ENCODE measurements at places on chromosomes 5 and 9.

- DNase-seq, result no peak
Observed at GRCh38 chr5:115542086-115542485, 2.5 kb downstream of the FEM1C start.

DNA sequence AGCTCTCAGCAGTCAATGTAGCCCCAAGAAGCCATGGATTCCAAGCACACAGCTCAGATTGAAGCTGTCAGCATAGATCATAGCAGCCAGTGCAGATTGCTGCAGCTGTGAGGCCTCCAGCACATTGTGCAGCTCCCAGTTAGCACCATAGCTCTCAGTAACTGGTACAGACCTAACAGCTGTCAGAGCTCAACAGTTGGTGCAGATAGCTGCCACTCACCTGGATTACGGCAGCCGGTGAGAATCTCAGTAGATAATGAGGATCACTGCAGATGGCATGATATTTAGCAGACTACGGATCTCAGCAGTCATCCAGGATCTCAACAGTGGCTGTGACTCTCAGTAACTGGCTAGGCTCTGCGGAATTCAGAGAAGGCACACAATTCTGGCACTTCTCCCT lies 500.4 kb downstream of the TUSC1 start:
- no peak for DNase-seq

GRCh38 chr5:151810897-151811296 lies 39.1 kb downstream of the G3BP1 start:
- DNase-seq, result no peak

- no peak for DNase-seq
Observed at GRCh38 chr9:16668734-16669295, 201.7 kb downstream of the BNC2 start.

GRCh38 chr5:83589786-83590185 lies 118.2 kb downstream of the VCAN start:
- no peak for DNase-seq

DNA sequence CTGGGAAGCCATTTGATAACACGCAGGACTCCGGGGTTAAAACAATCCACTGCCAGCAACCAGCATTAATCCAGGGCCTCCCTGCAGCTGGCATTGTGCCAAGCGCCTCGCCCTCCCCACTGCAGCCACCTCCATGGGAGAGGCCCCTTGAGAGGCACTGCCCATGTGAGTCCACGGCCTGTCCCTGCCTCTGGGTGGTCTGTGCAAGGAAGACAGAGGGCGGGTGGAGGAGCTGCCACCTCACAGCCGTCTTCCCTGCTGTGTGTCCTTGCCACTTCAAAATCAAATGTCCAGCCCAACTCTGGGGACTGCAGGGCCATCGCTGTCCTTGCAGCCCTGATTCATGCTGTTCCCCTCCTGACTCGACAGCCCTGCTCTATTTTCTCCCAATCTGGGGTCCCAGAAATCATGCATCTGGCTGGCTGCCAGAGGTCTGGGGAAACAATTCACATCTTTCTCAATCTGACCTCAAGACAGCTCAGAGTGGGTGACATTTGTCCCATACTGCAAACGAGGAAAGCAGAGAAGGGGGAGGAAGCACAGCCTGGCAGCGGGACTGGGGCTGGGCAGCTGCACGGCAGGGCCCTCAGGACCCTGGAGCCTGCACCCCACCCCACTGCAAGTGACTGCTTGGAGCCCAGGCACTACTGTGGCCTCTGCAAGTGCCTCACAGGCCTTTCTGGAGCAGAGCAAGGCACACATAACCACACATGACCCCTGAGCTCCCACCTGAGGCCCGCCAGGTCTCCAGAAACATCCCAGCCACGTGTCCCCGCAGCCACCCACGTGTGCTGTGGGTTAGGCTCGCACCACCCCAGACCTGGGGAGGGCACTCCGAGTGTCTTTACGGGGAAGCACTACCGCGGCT lies 15.7 kb downstream of the BRD3OS start:
- DNase-seq, result no peak

DNA sequence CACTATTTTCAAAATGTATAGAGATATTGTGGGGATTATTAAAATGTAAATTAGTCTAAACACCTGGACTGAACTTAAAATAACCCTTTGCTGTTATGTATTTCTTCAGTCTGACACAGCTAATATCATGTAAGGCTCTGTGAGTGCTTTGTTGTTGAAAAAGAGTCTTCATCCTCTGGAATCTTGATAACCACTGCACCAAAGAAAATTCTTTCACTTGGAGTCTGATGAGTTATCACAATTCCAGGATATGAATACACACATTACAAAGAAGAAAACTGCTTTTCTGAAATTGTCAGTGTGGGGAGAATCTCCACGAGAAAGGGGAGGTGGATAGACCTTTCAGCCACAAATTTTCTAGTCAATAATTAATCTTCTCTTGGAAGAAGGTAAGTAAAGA lies 42.3 kb upstream of the TARS1 start:
- no peak for DNase-seq

- no peak for DNase-seq
Observed at GRCh38 chr9:15468145-15468544, 42.6 kb downstream of the PSIP1 start.

DNA sequence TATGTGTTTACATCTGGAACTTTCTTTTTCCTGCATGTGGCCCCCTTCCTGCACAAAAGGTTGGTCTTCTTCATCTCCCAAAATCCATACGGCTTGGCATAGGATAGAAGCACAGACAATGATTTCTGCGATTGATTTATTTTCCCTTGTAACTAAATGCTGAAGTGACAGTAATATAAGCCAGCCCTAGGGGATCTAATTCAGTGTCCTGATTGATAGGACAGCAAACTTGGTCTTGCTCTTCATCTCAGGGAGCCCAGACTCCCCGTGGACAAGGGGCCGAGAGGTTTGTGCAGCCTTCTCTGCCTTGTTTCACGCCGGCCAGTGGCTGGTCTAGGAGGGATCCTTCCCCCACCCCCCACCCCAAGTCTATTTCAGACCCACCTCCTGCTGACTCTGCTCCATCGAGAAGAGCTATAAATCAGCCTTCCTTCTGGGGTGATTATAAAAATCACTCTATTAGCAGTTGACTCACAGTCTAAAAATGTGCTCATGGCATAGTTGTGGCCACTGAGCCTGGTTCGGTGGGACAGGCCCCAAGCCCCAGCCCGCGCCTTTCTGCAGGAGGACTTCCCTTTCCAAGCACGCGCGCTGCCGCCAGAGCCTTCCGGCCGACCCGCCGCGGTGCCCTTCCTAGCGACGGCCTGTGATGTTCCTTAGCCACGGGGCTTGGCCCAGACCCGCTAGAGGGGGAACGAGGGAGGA lies 89.8 kb upstream of the COL5A1 start:
- peak; percentile 25 for DNase-seq

DNA sequence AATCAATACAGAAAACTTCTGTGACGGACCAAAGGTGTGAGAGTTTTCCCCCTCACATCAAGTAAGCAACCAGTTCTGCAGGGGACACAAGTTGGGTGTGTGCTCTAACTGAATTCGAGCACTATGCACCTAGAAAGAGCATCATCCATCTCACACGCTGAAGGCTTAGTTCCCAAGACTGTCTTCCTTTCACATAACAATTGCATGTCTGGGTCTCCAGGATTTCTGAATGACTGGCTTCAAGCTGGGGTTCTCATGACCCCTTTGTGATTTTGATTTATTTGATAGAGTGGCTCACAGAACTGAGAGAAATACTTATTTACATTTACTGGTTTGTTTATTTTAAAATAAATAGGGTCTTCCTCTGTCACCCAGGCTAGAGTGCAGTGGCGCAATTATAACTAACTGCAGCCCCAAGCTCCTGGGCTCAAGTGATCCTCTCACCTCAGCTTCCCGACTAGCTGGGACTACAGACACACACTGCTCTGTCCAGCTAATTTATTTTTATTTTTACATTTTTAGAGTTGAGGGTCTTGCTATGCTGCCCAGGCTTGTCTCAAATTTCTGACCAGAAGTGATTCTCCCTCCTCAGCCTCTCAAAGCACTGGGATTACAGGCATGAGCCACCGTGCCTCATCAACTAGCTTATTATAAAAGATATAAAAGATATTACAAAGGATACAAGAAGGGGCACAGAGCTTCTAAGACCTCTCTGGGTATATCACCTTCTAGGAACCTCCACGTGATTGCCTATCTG lies 316.7 kb upstream of the CDH12 start:
- DNase-seq, result no peak

GRCh38 chr5:82707741-82708140 lies 369.5 kb downstream of the TMEM167A start:
- DNase-seq, result no peak

DNA sequence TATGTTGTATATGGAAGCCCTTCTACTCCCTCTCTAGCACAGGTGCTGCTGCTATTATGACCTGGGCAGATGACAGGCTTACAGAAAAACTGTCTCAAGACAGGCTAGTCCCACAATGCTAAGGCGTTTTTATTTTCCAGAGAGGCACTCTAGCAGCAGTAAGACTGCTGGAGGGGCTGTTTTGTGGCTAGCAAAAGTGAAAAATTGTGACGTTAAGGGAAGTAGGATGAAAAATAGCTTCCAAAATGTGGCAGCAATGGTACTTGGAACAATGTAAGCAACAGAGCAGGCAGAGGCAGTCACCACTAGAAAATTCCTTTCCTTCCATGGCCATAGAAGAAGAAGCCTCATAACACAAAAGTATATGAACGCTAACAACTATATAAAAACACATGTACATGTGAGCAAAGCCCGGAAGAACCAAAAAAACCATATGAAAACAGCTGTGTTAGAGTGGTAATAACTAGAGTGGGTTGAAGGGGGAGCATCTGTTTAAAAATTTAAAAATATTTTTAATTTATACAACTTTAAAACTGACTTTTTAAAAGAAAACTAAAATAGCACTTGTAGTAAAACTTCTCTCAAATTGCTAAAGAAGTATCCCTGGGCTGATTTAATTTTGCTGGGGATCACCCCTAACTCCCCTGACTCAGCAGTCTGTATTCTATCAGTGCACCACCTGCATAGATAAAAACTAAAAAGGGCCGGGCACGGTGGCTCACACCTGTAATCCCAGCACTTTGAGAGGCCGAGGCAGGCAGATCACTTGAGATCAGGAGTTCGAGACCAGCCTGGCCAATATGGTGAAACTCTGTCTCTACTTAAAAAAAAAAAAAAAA lies 30.6 kb downstream of the CLINT1 start:
- no peak for DNase-seq

GRCh38 chr5:126869005-126869451 lies 92.1 kb downstream of the LMNB1 start:
- DNase-seq, result peak; percentile 33

DNA sequence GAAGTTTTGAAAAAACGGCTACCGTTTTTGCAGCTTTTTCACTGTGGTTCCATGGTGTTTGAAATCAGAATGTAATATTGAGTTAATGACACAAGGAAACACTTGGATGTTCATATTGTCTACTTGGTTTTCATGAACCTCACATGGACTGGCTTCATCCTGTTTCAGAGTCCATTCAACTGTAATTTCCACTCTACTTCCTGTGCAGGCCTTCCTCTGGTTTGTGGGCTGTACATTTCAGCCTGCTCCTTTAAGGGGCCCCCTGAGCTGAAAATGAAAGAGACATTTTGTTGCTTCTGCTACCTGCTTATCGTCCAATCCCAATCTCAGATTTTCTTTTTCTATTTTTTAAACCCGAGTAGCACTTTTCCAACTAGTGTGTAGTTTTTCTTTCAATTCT lies 41.8 kb upstream of the CDKN2B start:
- no peak for DNase-seq

DNA sequence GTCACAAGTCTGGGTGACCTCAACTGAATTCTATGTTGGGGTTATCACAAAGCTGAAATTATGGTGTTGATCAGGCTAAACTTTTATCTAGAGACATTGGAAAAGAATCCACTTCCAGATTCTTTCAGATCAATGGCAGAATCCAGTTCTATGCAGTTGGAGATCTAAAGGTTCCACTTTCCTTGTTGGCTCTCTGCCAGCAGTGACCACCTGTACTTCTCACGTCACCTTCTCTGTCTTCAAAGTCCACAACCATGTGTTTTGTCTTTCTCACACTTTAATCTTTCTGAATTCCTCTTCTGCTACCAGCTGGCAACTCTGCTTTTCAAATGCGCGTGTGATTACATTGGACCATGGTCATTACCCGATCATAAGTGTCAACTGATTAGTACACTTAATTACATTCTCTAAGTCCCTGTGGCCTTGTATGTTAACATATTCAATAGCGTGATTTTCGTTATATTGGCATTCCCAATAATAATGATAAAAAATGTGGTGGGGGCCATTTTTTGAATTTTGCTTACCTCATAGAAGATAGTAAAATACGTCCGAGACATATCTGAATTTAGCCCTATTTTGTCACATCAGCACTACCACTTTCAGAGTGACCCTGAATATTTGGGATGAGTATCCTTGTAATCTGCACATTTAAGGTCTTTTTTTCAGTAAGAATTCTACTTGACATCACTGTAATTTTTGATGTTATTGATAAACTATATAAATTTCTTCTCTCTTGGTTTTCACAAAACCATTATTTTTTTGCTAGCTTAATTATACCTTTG lies 73.7 kb upstream of the PRDM9 start:
- DNase-seq, result no peak

DNA sequence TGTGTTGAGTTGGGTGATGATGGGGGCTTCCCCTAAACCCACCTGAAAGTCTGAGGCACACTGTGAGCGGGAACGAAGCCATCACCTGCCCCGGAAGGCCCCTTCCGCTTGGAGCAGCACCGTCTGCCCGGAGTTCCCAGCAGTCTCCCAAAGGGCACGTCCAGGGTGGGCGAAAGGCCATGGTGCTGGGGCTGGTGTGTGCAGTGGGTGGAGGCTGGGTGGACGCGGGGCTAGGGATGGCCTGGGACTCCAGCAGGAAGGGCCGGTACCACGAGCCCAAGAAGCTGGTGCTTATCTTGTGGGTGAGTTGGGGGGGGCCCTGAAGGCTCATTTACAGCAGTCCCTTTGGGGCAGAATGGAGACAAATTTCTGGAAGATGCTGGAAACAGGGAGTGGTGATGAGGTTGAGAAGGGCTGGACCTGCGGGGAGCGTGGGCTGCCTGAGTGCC lies 4.6 kb downstream of the FLT4 start:
- DNase-seq, result no peak

DNA sequence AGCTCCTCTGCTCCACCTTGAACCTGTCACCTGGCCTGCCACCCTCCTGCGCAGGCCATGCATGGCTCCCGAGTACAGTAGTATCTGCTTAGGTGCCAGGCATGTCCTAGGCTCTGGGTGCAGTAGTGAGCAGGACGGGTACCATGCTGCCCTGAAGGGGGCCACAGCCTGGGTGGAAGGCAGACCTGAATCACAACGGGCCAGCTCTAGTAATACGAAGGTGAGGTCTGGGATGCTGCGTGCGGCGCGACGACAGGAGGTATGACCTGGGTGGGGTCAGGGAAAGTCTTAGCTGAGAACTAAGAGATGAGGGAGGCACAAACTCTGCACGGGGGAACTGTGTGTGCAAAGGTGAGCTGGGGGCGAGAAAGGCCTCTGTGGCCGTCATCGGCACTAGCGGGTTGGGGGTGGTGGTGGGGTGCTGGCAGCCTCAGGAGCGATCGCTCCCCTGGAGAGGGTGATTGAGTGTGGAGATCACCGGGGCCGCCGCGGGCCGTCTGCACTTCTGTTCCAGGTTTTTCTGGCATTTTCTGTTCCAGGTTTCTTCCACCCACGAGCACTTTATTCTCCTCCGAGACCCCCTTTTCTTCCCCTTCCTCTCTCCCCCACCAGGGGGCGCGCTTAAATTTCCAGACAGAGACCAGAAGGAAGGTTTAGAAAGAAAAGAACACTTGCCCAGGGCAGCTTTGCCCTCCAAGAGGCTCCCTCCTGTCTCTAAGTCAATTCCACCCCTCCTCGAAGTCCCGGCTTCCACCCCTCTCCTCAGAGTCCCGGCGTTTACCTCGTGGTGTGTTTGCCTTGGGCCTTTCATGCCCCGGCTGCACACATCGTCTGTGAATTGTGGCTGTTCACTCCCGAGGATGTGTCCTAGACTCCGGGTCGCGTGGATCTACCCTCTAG lies 15.1 kb downstream of the PDLIM4 start:
- DNase-seq, result peak; percentile 33
